GM12864 (cell line): ENCODE measurements at places on chromosomes 1 and 21.

- DNase-seq: no peak
Observed at GRCh38 chr1:153908071-153908470, 14.7 kb downstream of the GATAD2B start.

DNA sequence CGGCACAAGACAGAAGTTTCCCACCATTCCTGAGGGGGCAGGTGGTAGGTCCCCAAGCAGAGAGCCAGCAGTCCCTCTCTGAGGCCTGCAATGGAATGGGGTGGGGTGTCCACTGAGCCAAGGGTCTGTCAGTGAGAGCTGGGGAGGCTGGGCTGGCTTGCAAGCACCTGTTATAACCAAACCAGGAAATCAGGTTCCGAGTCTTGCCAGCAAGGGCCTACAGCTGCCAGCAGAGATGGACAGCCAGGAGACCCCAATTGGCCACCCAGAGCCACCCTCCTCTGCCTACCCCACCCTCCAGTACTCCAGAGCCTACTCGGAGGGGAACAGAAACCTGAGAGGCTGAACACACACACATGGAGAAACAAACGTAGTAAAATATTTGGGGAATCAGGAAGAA, 32.2 kb downstream of the PSEN2 start:
- DNase-seq: no peak

DNA sequence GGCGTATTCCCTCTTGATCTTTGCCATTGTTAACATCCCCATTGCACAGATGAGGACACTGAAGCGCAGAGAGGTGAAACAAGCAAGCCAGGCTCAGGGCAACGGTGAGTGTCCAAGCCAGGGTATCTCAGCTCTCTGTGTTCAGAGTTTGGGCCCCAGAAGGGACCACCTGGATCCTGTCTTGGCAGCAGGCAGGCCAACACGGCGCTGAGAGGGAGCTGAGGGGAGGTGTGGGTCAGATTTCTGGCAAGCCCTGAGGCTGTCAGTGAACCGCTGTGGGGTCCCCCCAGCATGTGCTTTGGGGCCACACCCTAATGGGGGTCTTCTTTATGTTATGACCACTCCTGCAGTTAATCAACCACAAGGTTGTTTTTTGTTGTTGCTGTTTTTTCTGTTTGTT, 23.1 kb downstream of the NEK2 start:
- DNase-seq: no peak

DNA sequence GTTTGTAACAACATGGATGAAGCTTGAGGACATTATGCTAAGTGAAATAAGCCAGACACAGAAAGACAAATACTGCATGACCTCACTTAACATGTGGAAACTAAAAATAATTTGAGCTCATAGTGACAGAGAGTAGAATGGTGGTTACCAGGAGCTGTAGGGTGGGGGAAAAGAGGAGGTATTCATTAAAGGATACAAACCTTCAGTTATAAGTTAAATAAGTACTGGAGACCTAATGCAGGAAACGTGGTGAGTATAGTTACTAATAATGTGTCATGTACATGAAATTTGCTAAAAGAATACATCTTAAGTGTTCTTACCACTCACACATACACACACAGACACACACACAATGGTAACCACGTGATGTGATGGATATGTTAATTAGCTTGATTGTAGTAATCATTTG, 86.7 kb downstream of the NGF start:
- no peak for DNase-seq

- no peak for DNase-seq
Observed at GRCh38 chr1:65230731-65231481, 78.4 kb upstream of the DNAJC6 start.

DNA sequence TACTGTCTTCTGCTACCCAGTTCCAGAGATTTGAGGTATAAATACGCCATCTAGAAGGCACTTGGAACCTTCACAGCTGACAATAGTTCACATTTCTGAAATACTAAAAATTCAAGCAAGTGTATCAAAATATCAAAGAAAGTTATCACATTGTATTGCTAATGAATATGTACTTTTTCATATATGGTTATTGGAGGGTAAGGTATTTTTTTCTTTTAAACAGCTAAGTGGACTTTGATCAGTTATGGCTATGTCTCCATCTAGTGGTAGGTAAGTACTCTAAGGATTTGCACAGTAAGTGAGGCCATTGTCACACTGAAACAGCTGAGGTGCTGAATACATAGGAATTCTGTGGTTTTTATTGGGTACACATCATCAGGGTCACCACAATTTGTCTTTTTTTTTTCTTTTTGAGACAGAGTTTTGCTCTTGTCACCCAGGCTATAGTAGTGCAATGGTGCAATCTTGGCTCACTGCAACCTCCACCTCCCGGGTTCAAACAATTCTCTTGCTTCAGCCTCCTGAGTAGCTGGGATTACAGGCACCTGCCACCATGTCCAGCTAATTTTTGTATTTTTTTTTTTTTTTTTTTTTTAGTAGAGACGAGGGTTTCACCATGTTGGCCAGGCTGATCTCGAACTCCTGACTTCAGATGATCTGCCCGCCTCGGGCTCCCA, 49.1 kb upstream of the CR2 start:
- DNase-seq: peak; percentile 49

GRCh38 chr1:104648269-104648691, 898.6 kb downstream of the AMY1C start:
- DNase-seq: no peak

DNA sequence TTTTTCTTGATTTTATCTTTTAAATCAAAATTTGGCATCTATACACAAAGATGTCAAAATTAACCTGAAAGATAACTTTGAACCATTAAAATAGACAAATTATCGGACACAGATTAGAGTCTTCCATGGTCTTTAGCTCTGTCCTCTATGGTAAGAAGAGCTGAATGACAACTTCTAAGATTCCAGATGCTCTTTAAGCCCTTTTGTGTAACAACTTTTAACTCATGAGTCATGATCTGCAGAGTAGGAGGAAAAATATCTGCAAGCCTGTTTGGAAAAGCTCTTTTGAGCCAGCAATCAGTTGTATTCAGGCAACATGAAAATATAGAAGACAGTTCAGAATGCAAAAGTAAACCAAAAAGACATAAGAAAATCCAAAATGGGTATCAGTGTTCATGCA, 37.8 kb downstream of the TTC13 start:
- no peak for DNase-seq

DNA sequence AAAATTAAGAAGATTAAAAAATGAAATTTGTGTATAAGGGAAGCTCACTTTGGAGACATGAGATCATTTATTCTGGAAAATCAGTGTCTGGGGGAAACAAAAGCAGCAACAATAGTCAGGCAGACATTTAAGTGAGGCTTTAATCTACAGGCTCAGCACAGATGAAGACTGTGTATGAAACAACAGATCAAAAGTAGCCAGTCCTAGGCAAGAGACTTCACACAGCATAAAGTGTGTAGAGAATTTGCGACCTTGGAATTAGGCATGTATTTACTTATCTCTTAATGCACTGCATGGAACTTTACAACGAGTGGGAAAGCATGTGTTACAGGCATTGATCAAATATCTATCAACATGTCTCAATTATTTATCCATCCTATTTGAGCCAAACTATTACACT, 1099.9 kb downstream of the PLA2G4A start:
- no peak for DNase-seq

- DNase-seq: no peak
Observed at GRCh38 chr1:178521241-178521640, 8.3 kb downstream of the TEX35 start.

- DNase-seq: no peak
Observed at GRCh38 chr1:19033515-19033839, 77.0 kb upstream of the IFFO2 start.

DNA sequence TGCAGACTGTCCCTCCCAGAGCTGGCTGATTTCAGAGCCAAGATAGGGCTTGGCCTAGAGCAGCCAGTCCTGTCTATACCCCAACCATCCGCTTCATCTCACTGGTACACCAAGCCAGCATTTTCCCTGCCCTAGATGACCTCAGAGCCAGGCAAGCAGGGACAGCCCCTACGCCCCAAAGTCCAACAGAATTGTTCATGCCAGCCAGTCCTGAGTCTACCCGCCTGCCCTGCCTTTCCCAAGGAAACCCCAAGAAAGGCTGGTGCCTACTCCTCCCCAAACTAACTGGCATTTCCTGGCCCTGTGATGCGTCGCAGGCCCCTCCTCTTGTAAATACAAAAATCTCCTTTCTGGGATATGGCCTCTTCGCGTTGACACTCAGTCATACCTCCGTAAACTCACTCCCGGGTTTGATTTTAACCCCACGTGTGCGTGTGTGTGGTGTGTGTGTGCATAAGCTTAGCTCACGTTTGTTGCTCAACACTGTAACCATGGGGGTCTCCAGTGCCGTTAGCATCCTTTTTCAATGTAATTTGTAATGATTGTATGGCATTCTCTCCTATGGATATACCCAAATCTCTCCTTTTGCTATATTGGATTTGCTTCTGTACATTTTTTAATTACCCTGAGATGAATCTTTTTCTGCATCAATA, 75.3 kb downstream of the SIK1 start:
- DNase-seq: no peak

- DNase-seq: no peak
Observed at GRCh38 chr1:57908147-57908890, 484.5 kb upstream of the DAB1 start.

GRCh38 chr1:237005674-237006073, 1.4 kb upstream of the MT1HL1 start:
- no peak for DNase-seq

- no peak for DNase-seq
Observed at GRCh38 chr1:227447531-227447990, 115.8 kb upstream of the ZNF678 start.

- DNase-seq: no peak
Observed at GRCh38 chr1:29682919-29683295, 446.6 kb downstream of the PTPRU start.

DNA sequence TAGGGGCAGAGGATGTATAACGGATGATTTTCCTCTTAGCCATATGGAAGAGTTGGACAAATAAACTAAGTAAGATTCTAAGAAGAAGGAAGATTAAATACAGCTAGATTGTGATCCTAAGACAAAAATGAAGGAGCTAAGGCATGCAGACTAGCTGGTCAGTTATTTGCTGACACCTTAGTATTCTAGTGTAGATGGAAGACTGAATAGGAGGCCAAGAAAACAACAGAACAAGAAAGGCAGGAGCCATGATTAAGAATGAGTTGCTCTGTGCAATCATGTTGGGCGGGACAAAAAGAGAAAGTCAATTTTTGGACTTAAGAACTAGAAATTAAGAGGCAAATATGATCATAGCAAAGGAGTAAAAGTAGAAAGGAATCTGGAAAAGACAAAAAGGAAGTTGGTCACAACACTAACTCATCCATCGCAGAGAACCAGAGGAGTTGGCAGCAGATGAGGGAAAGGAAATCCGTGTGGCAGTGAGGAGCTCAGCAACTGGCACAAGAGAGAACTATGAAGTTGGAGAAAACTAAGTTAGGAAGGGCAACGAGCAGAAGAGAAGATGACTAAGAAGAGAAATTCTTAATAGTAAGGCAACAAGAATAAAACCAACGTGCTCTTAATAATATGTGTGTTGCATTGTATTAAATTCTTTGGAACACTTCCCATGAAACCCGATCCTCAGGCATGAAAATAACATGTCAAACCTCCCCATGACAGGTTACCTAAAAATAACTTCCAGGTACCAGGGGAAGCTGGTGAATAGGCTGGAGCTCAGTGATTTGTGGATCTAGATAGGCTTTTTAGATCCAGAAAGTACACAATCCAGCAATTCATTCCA, 234.4 kb downstream of the LTN1 start:
- no peak for DNase-seq

DNA sequence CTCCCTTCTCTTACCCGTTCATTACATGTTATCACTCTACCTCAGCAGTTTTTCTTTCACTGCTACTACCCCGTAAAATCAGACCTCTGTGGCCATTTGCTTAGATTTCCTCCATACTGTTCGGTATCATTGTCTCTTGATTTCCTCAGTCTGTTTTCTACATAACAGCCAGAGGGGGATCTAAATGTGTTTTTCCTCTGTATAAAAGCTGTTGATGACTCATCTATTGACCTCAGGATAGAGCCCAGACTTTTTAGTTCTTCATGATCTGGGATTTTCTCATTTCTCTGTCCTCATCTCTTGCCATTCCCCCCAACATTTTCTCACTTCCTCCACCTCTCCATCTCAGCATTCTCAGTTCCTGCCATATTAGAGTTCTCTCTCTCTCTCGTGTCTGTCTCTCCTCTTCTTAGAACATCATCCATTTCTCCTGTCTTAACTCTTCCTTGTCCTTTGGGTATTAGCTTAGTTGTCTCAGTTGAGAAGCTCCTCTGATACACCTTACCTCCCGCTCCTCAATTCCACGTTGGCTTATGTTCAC, 10.5 kb downstream of the OTUD3 start:
- DNase-seq: no peak

DNA sequence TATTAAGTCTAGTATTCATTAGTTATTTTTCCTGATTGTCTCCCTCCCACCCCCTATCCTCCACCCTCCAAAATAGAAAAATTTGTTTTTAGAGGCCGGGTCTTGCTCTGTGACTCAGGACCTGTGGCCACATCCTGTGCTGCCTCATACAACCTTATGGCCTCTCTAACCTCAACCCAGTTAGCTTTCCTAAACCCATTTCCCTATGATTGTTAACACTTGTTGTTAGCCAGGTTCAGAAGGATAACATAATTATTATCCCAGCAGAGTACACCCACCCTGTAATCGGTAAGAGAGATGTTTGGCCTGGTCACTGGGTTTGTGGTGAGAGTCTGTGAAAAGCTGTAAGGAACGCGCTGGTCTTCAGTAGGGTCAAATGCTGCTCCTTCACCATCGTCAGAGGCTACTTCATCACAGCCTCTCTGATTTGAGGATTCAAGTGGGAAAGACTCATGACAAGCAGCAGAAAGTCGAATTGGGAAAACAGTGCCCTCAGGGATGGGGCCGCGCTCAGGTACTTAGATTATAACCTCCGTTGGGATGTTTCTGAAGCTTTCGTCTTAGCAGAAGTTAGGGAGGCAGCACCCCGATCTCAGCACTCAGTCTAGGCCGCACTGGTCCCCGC, 35.9 kb upstream of the HMGN1 start:
- DNase-seq: no peak

GRCh38 chr1:19619697-19620384, 24.3 kb upstream of the NBL1 start:
- no peak for DNase-seq

DNA sequence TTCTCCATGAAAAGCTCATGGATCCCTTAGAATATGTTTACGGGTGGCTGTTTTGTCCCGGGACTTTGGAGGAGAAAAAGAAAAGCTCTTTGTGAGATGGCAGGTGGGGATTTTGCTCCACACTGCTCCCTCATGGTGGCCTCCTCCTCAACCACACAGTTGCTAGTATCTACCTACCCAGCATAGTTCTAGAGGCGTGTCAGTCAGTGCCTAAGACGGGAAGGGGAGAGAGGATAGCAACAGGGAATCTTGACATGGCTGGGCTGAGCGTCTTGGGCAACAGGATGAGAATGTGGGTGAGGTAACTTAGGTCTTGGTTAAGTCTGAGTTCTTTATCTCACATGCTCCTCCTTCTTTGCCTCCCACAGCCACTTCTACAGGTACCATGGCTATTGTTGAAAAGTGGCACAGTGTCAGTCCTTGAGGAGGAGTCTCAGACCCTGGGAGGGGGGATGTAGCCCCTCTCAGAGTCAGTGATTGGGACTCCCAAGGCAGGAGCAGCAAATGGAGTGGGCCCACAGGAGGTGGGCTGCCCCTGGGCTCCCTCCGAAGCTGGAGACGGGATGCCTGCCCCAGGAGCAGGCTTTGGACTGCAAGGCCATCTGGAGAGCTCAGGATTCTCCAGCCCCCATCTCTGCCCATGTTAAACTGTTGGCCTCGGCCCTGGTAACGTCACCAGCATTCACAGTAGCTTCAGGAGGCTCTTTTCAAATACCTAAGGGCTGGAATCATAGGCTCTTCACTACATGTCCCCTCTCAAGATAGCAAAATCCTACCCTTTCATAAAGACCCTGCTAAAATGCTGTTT, 75.4 kb downstream of the TENT5C start:
- no peak for DNase-seq
